DMS153 (cell line): ENCODE measurements at places on chromosomes 5 and 9.

GRCh38 chr5:156892223-156892622 lies 42.1 kb downstream of the PPP1R2B start:
- no peak for DNase-seq

GRCh38 chr5:132233081-132233480 lies 5.4 kb upstream of the P4HA2 start:
- DNase-seq, result no peak

DNA sequence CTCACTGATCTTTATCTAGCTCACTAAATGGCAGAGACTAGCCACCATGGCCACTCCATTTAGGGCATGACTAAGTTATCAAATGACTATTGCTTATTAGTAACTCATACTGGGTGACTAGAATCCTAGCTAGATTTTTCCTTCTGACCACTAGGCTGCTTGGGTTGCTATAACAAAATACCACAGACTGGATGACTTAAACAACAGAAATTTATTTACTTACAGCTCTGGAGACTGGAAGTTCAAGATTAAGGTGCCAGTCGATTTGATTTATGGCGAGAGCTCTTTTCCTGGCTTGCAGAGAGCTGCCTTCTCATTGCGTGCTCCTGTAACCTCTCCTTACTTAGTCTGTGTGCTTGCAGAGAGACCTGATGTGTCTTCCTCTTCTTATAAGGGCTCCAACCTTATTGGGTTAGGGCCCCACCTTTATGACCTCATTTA lies 55.0 kb upstream of the APC start:
- no peak for DNase-seq

GRCh38 chr5:149175346-149176105 lies 34.2 kb downstream of the ABLIM3 start:
- no peak for DNase-seq

DNA sequence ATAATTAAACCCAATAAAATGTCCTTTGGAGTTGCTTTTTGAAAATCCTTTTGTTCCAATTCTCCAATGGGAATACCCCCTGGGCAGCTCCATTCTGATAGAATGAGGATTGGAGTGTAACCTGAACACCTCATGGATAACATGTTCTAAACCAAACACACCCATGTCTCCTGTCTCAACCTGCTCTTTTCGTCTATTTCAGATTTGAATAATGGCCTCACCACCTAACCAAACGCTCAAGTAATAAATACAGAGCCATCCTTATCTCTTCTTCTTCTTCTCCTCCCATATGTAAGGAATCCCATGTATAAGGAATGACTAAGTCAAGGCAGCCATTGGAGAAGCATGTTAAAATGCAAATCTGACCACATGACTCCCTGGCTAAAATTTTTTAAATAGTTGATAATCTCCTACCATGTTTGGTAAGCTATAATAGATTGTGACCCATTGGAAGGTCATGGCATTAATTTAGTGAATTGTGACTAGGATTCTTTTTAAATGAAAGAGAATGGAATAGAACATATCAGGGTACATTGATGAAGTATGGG lies 26.0 kb downstream of the ELL2 start:
- DNase-seq, result no peak

- DNase-seq, result no peak
Observed at GRCh38 chr5:112006721-112007120, 249.7 kb upstream of the NREP start.

GRCh38 chr9:72305102-72305546 lies 59.9 kb downstream of the ZFAND5 start:
- DNase-seq, result peak; percentile 58

DNA sequence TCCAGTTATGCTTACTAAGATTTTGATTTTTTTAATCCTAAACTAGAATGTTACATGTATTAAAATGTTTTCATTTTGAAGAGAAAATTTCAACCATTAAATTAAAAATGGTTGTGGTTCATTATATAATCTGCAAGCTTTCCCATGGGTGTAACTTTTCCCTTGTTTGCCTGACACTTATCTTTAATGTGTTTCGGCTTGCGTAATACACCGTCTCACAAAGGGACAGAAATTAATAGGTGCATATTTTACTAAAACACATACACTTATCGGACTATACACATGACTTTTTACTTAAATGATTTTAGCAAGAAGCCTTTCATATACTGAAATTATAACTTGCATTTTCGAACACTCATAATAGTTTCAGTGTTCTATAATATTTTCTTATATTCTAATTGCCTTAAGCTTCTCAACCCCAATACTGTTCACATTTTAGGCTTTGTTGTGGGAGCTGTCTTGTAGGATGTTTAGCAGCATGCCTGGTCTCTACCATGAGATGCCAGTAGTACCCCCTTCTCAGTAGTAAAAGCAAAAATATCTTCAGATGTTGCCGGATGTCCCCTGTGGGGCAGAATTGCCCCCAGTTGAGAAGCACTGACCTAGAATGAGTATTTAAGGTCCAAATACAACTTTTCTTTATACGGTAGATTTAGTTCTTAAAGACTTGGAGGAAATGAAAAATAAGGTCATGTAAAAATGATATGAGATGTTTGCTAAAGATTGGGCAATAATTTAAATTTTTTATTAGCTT lies 28.6 kb downstream of the UGCG start:
- peak; percentile 68 for DNase-seq

DNA sequence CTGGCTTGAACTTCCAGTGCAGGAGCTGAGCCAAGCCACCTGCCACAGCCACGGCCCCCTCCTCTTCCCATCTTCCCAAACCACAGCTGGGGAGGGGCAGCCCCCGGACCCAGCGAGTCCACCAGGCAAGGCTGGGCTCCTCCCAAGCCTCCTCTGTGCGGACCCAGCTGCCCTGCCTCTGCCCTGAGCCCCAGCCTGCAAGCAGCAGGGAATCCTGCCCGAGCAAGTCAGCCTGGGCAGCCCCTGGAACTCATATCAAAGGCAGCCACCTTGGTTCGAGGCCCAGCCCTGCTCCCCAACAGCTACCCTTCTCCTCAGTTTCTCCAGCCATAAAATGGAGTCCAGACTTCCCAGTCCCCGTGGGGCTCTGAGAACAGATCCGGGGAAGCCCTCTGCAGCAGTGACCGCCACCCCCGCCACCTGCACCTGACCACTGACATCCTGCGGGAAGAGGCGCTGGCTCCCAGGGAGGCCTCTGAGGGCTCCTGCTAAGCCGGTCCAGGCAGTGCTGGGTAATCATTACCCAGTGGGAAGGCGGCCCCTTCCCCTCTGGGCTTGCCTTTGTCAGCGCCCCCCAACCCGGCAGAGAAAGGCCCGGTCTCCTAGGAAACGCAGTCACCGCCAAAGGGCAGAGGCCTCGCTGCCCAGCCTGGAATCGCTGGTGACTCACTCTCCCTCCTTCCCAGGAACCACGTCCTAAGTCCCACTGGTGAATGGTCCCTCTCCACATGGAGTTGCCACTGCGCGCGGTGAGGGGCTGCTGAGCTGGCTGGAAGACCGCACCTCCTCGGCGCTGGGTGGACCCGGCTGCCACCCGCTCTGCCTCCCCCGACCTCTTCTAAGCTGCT lies 1.5 kb downstream of the VAV2 start:
- no peak for DNase-seq

- no peak for DNase-seq
Observed at GRCh38 chr5:28580616-28581015, 1542.2 kb upstream of the CDH9 start.

DNA sequence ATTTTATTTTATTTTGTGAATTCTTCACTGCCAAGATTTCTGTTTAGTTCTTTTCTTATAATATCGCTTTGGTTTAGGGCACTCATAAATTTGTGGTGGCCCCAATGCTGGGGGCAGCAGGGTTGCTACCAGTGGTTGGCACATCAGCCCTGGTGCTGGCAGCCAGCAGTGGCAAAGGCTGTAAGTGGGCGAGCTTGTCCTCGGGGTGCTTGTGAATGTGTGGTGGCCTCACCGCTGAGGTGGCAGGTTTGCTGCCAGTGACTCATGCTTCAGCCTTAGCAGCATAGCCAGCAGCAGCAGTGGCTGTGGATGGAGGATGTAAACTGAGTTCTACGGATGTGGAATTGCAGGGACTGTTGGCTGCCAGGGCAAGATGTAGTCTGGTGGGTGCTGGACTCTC lies 262.9 kb upstream of the DMAC1 start:
- DNase-seq, result no peak

- DNase-seq, result no peak
Observed at GRCh38 chr9:92764381-92764987, at the start of gene BICD2. TSS of gene BICD2 (minus strand) at chr9:92764833. CDS start at chr9:92764744, 89 bp downstream.

GRCh38 chr9:73643379-73644013 lies 491.8 kb downstream of the ANXA1 start:
- no peak for DNase-seq
